ENCODE measurements at places on chromosomes 6 and 20.

DNA sequence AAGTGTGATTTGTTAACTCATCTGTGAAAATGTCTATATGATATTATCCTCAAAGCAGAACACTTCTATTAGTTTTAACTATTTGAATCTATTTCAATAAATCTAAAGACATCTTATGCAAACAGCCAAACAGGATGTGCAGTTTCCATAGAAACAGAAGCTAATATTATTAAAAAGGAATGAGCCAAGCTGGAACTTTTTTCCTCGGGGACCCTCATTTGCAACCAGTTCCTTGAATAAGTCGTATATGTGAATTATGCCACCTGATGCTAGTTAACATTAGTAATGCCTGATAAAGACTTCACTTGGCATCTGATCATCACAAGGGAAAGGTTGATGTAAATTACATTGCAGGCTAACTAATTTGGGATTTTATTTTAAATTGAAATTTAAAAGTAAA lies 216.9 kb upstream of the SMLR1 start:
- no peak for DNase-seq

GRCh38 chr6:52576392-52577021 lies 353 bp downstream of the TRAM2 start:
- DNase-seq, result peak; percentile 42

DNA sequence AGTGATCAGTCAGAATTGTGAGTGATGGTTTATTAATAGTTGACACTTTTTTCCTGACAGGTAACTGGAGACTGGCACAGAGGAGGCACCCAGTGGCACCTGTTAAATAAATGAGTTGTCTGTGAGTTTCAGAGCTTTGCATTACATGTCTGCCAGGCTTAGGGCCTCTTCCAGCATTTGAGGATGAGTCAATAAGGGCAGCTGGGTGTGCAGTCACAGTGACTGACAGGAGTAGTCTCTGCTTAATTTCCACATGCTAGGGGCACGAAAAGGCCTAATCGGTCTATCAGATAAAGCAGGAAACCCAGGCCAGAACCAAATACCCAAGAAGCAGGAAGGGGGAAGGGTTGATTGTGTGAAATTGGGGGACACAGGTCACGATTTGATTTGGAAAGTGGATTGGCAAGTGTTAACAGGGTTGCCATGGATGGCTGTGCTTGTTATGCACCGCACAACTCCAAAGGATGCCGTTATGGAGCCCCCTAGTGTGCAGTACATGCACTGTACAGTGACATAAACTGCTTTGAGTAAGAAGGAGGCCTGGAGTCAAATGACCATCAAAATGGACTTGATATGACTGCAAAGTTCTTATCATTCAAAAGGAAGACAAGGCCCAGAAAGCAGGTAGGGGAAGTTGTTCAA lies 111.9 kb upstream of the GGTLC1 start:
- DNase-seq, result peak; percentile 45

- DNase-seq, result peak; percentile 15
Measured at GRCh38 chr20:50930139-50930975, 880 bp downstream of the ADNP start.

DNA sequence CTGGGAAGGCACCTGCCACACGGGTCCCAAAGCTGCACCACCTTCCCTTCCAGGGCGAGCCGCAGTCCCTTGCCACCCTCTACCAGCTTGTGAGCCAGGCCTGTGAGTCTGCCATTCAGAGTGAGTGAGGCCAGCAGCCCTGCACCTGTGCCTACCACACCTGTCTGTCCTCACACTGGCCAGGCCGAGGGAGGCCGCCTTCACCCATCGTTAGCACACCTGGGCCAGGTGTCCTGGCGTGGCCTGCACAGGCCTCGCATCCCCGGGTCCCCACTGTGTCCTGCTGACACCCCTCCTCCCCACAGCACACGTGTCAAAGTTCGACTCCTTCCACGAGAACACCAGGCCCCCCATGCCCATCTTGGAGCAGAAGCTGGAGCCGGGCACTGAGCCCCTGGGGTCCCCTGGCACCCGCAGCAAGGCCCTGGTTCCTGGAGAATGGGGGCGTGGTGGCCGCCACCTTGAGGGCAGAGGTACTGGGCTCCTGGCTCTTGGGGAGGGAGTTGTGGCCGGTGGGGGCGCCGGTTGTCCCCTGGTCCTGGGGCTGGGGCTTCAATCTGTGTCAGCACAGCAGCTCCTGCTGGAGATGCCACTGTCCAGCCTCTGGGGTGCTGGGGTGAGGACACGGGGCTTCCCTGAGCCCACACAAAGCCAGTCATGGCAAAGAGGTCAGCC lies 33.0 kb downstream of the CHRNA4 start:
- DNase-seq, result no peak

DNA sequence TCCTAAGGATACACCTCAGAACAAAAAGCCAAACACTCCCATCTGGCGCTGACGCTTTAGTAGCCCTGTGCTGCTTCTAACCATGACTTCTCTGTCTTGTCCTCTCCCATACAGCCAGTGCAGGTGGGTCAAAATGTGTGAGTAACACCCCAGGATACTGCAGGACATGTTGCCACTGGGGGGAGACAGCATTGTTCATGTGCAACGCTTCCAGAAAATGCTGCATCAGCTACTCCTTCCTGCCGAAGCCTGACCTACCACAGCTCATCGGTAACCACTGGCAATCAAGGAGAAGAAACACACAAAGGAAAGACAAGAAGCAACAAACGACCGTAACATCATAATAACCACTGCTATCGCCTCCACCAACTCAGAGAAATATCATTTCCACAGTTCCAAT lies 1.4 kb downstream of the DEFB132 start:
- DNase-seq, result no peak

GRCh38 chr6:111737065-111737521 lies 131.4 kb upstream of the TRAF3IP2 start:
- DNase-seq, result peak; percentile 37

- no peak for DNase-seq
Measured at GRCh38 chr20:17912916-17913315, 55.7 kb downstream of the SNX5 start.

GRCh38 chr6:79548304-79548703 lies 11.1 kb upstream of the LCA5 start:
- DNase-seq, result no peak

GRCh38 chr6:99790679-99791078 lies 184.0 kb downstream of the PRDM13 start:
- no peak for DNase-seq

- DNase-seq, result no peak
Measured at GRCh38 chr20:42906120-42906519, 283.6 kb downstream of the PTPRT start.

- DNase-seq, result no peak
Measured at GRCh38 chr6:17045581-17046322, 56.1 kb upstream of the STMND1 start.

- DNase-seq, result no peak
Measured at GRCh38 chr6:101397199-101397598, 3.7 kb downstream of the GRIK2 start.

GRCh38 chr6:111361648-111362047 lies 121.4 kb downstream of the REV3L start:
- DNase-seq, result no peak

DNA sequence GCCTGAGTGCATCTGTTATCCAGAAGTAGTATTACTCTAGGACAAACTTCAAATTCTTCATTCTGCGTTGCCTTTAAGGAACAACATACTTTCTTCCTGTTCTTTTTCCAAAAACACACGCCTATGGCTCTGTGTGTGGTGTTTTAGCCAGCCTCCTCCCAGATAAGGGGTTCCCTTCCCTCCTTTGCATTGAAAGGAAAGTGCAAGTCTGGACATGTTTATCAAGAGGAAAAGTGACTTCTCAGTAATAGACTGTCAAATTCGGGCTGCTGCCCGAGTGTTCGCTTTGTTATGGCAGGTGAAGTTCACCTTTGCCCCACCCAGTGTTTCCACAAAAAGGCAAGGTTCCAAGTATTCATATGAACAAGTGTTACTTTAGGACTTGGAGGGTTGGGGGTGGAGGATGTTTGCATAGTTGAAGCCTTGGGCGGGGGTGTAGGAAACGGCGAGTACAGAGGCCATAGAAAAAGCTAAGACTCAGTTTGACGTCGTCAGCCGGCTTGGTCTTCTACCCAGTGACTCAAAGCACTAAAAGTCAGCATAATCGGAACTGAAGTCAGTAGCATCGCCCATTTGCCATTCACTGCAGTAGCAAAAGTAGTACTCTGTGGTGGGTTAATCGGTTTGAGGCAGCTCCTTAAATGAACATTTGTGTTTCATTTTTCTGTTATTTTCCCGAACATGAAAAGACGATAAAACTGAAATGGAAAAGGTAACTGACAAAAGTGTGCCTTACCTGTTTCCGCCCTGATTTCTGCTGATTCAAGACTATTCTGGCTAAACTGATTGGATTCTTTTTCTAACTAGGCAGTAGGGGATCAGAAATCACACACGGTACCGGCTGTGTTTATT lies 12.5 kb downstream of the PRDM1 start:
- DNase-seq, result peak; percentile 67

DNA sequence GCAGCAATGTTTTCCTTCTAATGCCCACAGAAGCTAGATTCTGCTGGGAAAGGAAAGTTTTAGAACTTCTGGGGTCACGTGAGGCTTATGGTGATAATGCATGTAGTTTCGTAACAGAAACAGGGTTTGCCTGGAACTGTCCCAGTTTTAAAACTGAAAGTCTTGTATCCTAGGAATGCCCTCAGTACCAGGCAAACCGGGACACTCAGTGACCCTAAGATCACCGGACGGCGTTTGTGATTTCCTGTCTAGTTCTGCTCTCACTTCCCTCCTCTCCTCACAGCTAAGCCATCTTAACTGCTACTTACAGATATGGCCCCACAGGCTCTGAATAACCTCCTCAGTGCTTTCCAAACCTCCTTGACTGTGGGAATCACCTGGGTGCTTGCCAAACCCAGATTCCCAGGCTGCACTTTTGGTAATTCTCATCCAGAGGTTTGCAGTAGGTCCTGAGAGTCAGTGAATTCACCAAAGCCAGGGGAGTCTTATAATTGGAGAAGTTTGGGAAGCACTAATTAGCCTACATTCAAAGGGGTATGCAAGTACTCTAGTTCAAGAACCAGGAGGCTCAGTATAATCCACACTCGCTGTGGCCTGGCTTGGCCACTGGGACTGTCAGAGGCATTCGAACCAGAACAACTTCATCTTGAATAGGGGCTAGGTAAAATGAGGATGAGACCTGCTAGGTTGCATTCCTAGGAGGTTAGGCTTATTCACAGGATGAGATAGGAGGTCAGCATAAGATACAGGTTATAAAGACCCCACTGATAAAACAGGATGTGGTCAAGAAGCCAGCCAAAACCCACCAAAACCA lies 231.6 kb upstream of the MYLIP start:
- no peak for DNase-seq

GRCh38 chr6:166228839-166229528 lies 61.3 kb upstream of the TBXT start:
- no peak for DNase-seq

DNA sequence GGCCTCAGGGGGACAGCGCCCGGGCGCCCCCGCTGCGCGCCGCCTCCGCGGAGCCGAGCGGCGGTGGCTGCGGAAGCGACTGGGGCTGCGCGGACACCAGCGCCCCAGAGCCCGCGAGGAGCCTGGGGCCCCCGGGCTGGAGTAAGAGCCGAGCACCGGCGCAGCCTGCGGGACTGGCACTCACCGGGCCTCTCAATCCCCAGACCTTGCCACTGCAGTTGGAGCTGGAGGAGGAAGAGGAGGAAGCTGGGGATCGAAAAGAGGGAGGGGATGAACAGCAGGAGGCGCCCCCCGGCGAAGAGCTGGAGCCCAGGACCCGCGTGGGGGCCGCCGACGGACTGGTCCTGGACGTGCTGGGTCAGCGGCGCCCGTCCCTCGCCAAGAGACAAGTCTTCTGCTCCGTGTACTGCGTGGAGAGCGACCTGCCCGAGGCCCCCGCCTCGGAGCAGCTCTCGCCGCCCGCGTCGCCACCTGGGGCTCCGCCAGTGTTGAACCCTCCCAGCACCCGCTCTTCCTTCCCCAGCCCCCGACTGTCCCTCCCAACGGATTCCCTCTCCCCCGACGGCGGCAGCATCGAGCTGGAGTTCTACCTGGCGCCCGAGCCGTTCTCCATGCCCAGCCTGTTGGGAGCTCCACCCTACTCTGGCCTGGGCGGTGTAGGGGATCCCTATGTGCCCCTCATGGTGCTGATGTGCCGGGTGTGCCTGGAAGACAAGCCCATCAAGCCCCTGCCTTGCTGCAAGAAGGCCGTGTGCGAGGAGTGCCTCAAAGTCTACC lies 590 bp downstream of the RNF217 start:
- DNase-seq, result no peak

GRCh38 chr6:136782021-136782770 lies 10.1 kb downstream of the MAP3K5 start:
- no peak for DNase-seq

DNA sequence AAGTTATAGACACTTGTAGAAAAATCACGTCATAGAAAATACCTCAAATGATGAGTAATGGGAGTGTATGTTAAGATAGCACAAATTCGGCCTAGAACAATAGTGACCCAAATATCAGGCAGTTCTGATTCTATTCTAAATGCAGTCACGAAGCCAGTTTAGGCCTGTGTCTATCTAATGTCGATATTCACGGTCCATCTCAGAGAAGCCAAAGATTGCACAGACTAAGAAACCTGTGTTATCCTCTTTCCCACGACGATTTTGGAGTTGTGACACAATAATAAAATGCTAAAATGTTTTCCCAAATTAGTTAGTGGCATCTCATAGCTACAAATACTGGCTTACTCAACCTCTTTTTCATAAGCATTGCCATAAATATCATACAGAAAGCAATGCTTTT lies 4.0 kb downstream of the HIVEP2 start:
- DNase-seq, result no peak

DNA sequence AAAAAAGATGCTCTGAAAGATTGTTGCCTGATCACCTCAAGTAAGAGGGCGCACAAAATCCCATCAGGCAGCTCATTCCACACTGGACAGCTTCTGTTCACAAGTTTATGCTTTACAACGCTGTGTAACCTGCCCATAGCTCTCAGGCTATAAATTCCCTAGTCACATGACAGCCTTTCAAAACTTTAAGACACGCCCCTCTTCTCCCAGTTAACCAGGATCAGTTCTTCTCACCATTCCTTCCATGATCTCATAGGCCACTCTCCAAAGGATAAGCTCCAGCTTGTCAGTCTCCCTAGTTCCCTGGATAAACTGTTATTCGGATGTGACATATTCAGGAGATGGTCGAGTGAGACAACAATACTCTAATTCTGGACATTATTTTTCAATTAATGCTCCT lies 15.0 kb downstream of the ADNP start:
- DNase-seq, result no peak

GRCh38 chr6:136439514-136440190 lies 110.6 kb downstream of the MAP7 start:
- DNase-seq, result no peak

GRCh38 chr6:15274692-15275387 lies 29.0 kb downstream of the JARID2 start:
- DNase-seq, result no peak
